Ovary (tissue), 10 donors: ENCODE measurements at places on chromosomes 13 and 19. TPM values are rescaled to one million over a fixed set of nuclear protein-coding genes. Genes with fewer than 3 reads are reported as not detected.

DNA sequence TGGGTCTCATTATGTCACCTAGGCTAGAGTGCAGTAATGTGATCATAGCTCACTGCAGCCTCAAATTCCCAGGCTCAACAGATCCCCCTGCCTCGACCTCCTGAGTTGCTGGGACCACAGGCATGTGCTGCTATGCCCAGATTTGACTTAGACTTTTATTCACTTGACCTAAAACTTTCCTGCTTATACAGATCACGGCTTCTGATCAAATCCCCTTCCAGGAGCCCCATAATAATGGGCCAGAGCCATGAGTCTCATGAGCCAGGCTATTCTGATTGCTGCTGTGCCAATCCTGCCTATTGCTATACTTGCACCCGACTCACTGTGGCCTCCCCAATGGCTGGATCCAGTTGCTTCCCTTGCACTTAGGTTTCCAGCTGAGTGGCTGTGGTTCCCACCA lies 42.0 kb downstream of the C1QTNF9 start:
- H3K36me3 ChIP-seq = no peaks in the 10 kb centered on the region
- H3K27me3 ChIP-seq = no peaks in the 10 kb centered on the region
- no peak for DNase-seq
- no peak overlapping the region for H3K4me3 ChIP-seq
- no peak overlapping the region for H3K27ac ChIP-seq
- no peaks in the 10 kb centered on the region for H3K4me1 ChIP-seq

DNA sequence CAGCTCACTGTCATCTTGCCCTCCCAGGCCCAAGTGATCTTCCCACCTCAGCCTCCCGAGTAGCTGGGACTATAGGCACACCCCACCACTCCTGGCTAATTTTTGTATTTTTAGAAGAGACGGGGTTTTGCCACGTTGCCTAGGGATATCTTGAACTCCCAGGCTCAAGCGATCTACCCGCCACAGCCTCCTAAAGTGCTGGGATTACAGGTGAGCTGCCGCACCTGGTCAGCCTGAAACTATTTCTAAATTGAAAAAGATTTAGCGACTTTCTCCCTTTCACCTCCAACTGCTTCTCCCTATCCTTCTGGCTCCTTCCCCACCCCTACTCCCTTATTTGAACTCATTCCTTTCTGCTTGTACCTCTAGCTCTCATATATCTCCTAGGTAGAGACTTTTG lies 19.8 kb upstream of the NAA16 start:
- no peak overlapping the region for H3K27ac ChIP-seq
- DNase-seq = no peak
- no peaks in the 10 kb centered on the region for H3K27me3 ChIP-seq
- no peak overlapping the region for H3K4me3 ChIP-seq
- no peaks in the 10 kb centered on the region for H3K4me1 ChIP-seq
- H3K36me3 ChIP-seq = no peaks in the 10 kb centered on the region

DNA sequence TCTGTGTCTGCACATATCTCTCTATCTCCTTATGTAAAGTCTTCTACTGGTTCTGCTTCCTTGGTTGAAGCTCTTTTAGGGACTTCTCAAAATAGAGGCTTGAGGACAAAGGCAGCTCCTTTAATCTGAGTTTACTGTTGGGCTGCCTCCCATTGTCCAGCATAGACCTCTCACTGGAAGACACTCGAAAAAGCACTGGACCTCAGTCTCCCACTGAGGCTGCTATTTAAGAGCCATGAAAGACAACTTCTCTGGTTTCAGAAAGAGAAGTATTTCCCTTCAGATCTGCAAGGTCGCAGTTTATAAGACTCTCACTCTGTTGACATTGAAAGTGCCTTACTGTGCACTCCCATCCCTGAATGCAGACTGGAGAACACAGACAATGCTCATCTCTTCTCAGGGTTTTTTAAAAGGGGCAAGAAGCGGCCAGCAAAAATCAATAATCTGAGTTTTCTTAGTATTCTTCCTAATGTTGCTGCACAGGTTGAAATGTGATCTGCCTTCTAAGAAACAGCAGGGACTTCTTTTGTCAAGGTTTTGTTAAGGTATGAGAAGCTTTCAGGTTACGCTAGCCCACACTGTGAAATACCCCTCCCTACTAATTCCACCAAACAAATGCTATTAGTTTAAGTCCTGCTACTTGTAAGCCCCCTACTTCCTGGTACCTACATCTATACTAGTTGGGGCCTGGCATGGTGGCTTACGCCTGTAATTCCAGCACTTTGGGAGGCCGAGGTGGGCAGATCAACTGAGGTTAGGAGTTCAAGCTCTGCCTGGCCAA lies 450.0 kb upstream of the SLC10A2 start:
- no peak overlapping the region for H3K4me3 ChIP-seq
- no peaks in the 10 kb centered on the region for H3K4me1 ChIP-seq
- H3K36me3 ChIP-seq = no peaks in the 10 kb centered on the region
- DNase-seq = no peak

GRCh38 chr13:83295686-83296085 lies 586.6 kb downstream of the SLITRK1 start:
- H3K4me3 ChIP-seq = no peak overlapping the region
- no peaks in the 10 kb centered on the region for H3K36me3 ChIP-seq
- no peaks in the 10 kb centered on the region for H3K27me3 ChIP-seq
- no peak for DNase-seq

DNA sequence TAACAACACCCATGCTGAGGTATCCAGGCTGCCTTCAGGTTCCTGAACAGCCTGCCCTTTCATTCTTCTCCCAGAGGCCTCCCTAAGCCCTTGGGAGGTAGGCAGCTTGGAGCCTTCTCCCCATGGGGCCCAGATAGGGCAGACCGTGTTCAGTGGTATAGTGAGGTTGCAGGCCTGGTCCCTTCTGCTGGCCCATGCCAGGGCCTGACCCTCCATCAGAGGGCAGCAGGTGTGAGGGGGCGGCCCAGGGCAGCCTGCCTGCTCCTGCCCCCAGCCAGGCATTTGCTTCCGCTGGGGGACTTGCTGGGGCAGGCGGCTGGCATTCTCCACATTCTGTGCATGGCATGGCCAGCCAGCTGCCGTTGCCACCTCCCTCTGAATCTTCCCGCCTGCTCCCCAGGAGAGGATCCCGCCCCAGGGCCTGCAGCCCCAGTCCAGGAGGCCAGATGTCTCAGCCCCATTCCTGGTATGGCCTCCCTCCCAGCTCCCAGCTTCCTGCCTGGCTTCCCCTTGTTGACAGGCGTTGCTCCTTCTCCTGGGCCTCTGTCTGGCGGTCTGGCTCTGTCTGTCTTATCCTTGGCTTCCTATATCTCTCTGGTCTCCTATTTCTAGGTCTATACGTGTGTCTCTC lies 8.9 kb downstream of the CIC start:
- H3K4me3 ChIP-seq = no peak overlapping the region
- H3K36me3 ChIP-seq = no peaks in the 10 kb centered on the region
- peaks cover 17% of the 10 kb centered on the region for H3K4me1 ChIP-seq
- H3K27me3 ChIP-seq = no peaks in the 10 kb centered on the region
- H3K27ac ChIP-seq = peak overlapping the region; percentile 24
- peak; percentile 37 for DNase-seq

GRCh38 chr19:19737559-19738332 lies 4.8 kb upstream of the ZNF14 start:
- no peak overlapping the region for H3K4me3 ChIP-seq
- no peaks in the 10 kb centered on the region for H3K36me3 ChIP-seq
- H3K27me3 ChIP-seq = no peaks in the 10 kb centered on the region

DNA sequence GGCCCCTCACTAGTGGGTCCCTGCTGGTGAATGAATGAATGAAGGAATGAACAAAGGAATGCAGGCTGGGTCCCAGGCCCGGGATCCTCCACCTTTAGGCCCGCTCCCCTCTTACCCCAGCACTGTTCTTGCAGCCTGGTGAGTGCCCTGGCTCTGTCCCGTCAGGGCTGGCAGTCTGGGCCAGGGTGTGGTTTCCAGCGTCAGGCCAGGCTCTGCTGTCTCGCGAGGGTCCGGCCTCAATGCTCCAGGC lies 317 bp downstream of the LYL1 start:
- H3K36me3 ChIP-seq = no peaks in the 10 kb centered on the region
- no peak for DNase-seq
- H3K4me3 ChIP-seq = peak overlapping the region; percentile 33
- H3K27me3 ChIP-seq = no peaks in the 10 kb centered on the region
- peak overlapping the region; percentile 66 for H3K27ac ChIP-seq

DNA sequence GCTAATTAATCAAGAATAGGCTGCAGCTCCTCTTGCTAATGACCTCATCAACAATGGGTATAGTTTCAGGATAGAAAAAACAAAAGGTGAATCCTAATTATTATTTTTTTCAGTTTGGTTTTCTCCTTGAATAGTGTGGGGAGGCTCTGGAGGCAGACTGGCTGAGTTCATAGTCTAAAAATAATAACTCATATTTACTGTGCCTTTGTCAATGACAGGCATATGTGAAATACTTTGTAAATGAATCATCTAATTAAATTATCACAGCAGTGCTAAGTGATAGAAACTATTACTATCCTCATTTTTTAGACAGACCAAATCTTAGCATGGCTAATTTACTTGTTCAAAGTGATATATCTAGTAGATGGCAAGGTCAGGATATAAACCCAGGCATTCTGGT lies 1261.0 kb upstream of the SLC10A2 start:
- H3K4me3 ChIP-seq = no peak overlapping the region
- DNase-seq = no peak
- no peak overlapping the region for H3K27ac ChIP-seq
- no peaks in the 10 kb centered on the region for H3K36me3 ChIP-seq
- no peaks in the 10 kb centered on the region for H3K27me3 ChIP-seq

GRCh38 chr19:4707322-4707721 lies 16.3 kb downstream of the DPP9 start:
- no peaks in the 10 kb centered on the region for H3K27me3 ChIP-seq
- peak overlapping the region; percentile 25 for H3K27ac ChIP-seq
- no peak overlapping the region for H3K4me3 ChIP-seq
- peaks cover 11% of the 10 kb centered on the region for H3K4me1 ChIP-seq

GRCh38 chr19:4302243-4302640 lies at the start of gene TMIGD2:
TSS of gene TMIGD2 (minus strand) at chr19:4302389. CDS start at chr19:4302385, 4 bp downstream.
- no peaks in the 10 kb centered on the region for H3K4me1 ChIP-seq
- no peaks in the 10 kb centered on the region for H3K27me3 ChIP-seq
- no peak within 1 kb of the TSS for H3K4me3 ChIP-seq
- H3K36me3 ChIP-seq = no peaks in the 10 kb centered on the region

DNA sequence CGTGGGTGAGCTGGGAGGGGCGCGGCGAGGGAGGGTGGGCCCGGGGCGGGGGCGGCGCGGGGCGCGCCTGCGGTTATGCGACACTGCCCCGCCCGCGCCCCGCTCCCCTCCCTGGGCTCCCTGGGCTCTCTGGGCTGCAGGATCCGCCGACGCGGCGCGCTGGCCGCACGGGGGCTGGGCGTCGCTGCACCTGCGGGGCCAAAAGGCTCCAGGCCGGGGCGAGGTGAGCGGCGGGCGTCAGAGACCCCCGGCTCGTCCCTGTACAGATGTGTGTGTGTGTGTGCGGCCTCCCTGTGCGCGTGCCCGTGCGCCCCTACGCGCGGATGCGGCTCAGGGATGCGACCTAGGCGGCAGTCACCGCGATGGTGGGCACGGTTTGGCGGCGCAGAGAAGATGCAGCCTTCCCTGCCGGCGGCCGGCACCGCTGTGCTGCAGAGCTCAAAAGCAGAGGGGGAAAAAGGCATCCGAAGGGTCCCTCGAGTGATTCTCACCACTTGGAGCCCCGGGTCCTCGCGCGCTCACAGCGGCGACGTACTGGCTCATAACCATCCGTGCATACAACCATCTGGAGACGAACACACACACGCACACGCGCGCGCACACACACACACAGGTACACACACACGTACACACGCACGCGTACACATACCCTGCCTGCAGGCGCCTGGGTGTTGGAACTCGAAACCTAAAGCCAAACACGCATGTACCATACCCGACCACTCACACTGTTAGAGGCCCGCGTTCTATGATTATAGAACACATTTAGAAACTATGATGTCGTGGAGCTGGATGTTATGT lies 709 bp downstream of the ATP8A2 start:
- H3K4me1 ChIP-seq = peaks cover 5% of the 10 kb centered on the region
- H3K4me3 ChIP-seq = no peak overlapping the region

- H3K27me3 ChIP-seq = no peaks in the 10 kb centered on the region
- peaks cover 13% of the 10 kb centered on the region for H3K4me1 ChIP-seq
- peak overlapping the region; percentile 85 for H3K27ac ChIP-seq
- no peak overlapping the region for H3K4me3 ChIP-seq
- DNase-seq = peak; percentile 84
These were observed 9.4 kb upstream of the SPC24 start for GRCh38 chr19:11164879-11165406.

DNA sequence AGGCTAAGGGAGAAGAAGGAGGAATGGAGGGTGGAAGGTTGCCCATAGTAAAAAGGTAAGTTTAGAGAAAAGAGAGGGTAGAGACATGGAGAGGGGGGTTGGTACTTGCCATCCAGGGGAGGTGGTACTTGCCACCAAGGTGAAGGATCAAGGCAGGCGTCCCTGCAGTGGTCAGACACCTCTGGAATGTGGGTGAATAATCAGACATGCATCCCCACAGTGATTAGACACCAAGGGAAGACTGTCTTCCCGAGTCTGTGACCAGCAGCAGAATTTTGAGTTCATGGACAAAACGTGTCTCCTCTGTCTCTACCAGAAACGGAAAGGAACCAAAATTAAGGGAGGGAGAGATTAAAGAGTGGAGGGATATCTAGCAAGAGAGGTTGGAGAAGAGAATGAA lies 27.1 kb upstream of the IGFL1 start:
- H3K4me1 ChIP-seq = no peaks in the 10 kb centered on the region
- H3K4me3 ChIP-seq = no peak overlapping the region
- no peak overlapping the region for H3K27ac ChIP-seq
- no peak for DNase-seq
- no peaks in the 10 kb centered on the region for H3K36me3 ChIP-seq
- no peaks in the 10 kb centered on the region for H3K27me3 ChIP-seq

- H3K27me3 ChIP-seq = no peaks in the 10 kb centered on the region
- DNase-seq = no peak
- H3K27ac ChIP-seq = no peak overlapping the region
- no peaks in the 10 kb centered on the region for H3K36me3 ChIP-seq
- H3K4me1 ChIP-seq = no peaks in the 10 kb centered on the region
- no peak overlapping the region for H3K4me3 ChIP-seq
These were observed 4.9 kb upstream of the TIMM13 start for GRCh38 chr19:2432131-2432848.

DNA sequence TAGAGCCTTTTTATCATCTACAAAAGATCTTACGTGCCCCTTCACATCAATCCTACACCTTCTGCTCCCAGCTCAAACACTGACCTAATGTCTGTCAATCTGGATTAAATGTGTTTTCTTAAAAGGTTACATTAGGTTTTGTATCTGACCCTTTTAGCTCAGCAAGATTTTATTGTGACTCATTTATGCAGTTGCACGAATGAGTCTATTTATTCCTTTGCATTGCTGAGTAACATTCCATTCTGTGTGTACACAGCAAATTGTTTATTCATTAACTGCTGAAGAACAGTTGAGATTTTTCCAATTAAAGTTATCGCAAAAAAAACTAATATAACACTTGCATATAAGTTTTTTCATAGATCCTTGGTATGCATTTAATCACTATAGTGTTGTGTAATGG lies 253.9 kb upstream of the GPC6 start:
- no peaks in the 10 kb centered on the region for H3K4me1 ChIP-seq
- no peak for DNase-seq
- H3K27me3 ChIP-seq = no peaks in the 10 kb centered on the region
- H3K27ac ChIP-seq = no peak overlapping the region
- H3K4me3 ChIP-seq = no peak overlapping the region

- H3K4me3 ChIP-seq = peak overlapping the region; percentile 18
- no peak overlapping the region for H3K27ac ChIP-seq
- DNase-seq = peak; percentile 20
- H3K4me1 ChIP-seq = peaks cover 19% of the 10 kb centered on the region
- no peaks in the 10 kb centered on the region for H3K27me3 ChIP-seq
These were observed 81.1 kb downstream of the STK24 start for GRCh38 chr13:98495627-98496478.

- H3K4me3 ChIP-seq = no peak overlapping the region
- no peaks in the 10 kb centered on the region for H3K36me3 ChIP-seq
These were observed 266.7 kb upstream of the MAB21L1 start for GRCh38 chr13:35743165-35743564.

The CRYL1 gene
- 24.4 TPM for total RNA-seq

The HCN2 gene
- total RNA-seq = 0.23 TPM

The C19orf38 gene
- 0.91 TPM for total RNA-seq

The OR7A10 gene
- not detected for total RNA-seq
